ENCODE measurements at places on chromosomes 1 and 21.

GRCh38 chr1:117698398-117699160, 92.7 kb downstream of the TENT5C start:
- DNase-seq: no peak

GRCh38 chr1:17011439-17012307, at the start of gene ATP13A2:
TSS of gene ATP13A2 (minus strand) at chr1:17011928. CDS start at chr1:17011738, 190 bp downstream.
- DNase-seq: peak; percentile 74

DNA sequence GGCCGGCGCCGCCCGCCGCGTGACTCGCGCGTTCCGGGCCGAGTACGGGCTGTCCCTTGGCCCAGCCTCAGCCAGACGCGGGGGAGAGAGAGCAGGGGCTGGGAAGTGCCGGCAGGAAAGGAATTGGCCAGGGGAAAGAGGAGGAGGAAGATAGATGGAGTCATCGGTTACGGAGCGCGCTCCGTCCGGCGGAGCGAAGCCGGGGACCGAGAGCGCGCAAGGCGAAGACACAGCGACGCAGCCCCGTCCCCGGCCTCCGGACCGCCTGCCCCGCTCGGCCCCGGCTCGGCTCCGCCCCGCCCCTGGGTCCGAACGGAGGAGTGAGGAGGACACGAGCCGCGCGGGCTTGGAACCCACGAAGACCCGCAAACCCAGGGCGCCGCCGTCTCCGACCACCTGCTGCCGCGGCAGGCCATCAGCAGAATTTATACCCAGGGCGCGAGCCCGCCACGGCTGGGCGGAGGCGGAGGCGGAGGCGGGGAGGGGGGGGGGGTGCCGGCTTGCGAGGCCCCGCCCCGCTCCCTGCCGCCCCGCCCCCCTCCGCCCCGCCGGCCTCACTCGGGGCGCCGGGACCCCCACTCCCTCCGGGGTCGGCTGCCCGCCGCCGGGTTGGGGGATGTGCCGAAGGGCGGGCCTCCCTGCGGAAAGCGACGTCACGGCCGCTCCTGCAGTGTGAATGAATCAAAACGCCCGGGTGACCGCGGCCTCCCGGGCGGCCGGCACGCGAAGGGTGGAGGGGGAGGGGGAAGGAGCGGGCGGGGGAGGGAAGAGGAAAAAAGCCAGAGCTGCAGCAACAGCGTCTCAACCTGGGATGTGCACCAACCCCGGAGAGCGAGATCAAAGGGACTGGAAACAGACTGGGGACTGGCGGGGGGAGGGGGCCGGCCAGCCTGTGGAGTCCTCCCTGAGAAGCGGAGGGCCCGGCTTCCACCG, at the start of gene LHX4:
LHX4 (plus strand) TSS at position 782 of the 933 bp plus-strand sequence. CDS start 266 bp downstream, outside the sequence.
- peak; percentile 70 for DNase-seq

- no peak for DNase-seq
Measured at GRCh38 chr1:78289603-78290002, 201.2 kb upstream of the PTGFR start.

GRCh38 chr1:85048296-85049064, at the start of gene MCOLN3:
TSS of gene MCOLN3 (minus strand) at chr1:85048500. CDS start at chr1:85045360, 3,140 bp downstream.
- peak; percentile 33 for DNase-seq

DNA sequence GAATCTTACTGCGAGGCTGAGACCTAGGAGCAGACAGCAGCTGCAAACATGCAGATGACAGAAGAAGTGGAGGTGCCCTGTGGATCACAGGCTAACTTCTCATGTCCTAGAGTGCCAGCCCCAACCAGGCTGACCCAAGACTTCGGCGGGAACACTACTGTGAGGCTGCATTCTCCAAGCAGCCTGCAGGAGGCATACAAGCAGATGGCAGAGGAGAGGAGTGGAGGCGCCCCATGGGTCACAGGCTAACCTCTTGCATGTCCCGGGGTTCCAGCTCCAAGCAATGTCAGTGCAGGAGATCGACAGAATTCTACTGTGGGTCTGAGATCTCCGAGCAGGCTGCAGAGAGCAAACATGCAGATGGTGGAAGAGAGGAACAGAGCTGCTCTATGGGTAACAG, 98.1 kb upstream of the ZNF678 start:
- no peak for DNase-seq

- DNase-seq: no peak
Measured at GRCh38 chr1:5513179-5513578, 479.0 kb downstream of the NPHP4 start.

- DNase-seq: no peak
Measured at GRCh38 chr1:223133306-223133823, 9.7 kb downstream of the TLR5 start.

DNA sequence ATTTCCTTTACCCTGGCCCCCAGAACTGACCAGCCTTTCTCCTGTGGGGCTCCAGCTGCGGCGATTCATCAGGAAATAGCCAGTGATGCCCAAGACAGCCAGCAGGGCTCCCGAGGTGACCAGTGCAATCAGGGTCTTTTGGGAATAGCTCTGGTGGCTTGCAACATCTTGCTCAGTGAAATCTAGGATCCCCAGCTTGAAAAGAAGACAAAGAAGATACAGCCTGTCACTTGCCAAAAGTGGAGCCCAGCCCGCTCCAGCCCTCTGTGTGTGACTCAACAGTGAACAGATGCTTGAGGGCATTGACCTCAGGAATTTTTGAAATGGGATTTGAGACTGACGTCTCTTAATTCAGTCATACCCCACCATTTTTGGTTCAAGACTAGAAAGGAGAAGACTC, 22.3 kb downstream of the CD34 start:
- no peak for DNase-seq

DNA sequence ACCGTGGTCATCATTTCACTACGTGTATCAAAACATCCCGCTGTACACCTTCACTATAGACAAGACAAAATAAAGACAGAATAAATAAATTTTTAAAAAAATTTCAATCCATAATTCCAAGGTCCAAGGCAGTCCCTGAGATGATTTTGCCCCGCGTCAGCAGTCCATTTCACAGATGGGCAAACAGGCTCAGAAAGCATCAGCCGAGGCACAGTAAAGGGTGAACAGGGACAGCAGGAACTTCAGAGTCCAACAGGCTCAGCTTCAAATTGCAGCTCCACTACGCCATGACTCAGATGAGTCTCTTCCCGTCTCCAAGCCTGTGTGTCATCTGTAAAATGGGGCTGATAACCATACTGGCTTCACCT, 15.0 kb downstream of the MATN1 start:
- no peak for DNase-seq

DNA sequence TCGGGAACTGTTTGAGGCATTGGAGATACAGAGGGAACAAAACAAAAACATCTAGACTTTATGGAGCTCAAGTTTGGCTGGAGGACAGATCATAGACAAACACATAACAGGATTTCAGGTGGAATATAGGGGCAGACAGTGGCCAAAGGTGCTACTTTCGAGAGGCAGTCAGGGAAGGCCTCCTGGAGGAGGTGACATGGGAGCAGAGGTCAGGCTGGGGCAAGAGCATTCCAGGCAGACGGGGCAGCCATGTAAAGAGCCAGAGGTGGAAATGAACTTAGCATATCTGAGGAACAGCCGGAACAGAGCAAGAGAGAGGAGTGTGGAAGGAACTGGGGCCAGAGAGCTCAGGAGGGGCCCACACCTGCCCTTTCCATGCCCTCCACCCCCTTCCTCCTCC, 122.3 kb downstream of the DMRTB1 start:
- no peak for DNase-seq

DNA sequence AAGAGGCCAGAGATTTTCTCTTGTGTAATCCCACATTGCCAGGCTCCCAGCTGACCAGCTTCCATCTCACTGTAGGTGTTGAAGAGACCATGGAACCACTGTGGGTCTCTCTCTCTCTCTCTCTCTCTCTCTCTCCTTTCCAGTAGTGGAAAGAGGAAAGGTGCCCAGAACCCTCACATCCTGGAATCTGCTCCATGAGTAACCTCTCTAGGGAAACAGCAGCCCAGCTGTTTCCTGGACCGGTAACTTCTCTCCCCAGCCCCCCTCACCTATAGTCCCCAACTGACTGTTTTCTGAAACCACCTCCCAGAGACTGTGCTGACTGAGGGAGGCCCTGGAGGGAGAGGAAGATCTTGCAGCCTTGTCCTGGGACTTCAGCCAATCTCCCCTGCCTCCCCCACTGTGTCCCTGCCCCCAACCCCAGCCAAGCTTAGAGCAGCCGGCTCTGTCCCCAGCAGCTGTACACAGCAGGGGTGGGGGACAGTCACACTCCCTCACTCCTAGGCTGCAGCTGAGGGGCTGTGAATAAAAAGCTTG, 20.6 kb upstream of the SLC45A3 start:
- DNase-seq: no peak

- DNase-seq: peak; percentile 18
Measured at GRCh38 chr1:106022312-106022902, 1034.1 kb upstream of the PRMT6 start.

DNA sequence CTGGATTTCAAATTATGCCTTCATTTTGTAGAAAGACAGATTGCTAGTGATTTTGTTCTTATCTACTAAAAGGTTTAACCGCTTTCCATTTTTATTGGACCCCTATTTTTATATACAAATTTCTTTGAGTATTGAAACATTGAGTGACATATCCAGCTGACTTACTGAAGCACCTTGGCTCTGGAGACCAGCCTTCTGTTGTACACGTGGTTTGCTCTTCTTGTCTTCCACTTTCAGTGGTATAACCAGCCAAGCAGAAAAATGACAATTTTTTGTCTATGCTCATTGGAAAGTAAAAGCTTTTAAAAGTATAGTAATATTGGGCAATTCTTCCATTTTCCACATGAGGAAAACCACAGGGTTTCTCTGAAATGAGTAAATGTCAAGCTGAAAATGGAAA, 4.4 kb downstream of the F13B start:
- no peak for DNase-seq

- no peak for DNase-seq
Measured at GRCh38 chr1:221405146-221405545, 336.7 kb downstream of the DUSP10 start.

- peak; percentile 35 for DNase-seq
Measured at GRCh38 chr1:82317671-82318070, 516.9 kb downstream of the ADGRL2 start.

GRCh38 chr1:20386323-20387081, 95.8 kb downstream of the VWA5B1 start:
- no peak for DNase-seq

DNA sequence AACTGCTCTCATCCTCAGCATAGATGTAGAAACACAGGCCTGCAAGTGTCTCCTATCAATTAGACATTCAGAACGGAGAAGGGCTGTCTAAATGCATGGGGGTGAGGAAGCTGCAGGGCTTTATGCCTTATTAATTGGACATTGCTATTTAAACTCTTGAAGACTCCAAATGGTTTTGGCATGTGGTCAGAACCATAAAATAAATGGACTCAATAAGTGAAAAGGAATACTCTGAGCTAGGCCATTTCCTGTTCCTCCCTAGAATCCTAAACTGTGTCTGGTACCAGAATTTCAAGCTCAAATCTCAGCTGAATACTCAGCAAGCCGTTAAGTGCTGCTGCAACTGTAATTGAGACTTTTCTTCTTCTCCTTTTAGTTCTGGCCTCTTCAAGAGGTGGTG, 80.4 kb upstream of the C1orf87 start:
- no peak for DNase-seq

DNA sequence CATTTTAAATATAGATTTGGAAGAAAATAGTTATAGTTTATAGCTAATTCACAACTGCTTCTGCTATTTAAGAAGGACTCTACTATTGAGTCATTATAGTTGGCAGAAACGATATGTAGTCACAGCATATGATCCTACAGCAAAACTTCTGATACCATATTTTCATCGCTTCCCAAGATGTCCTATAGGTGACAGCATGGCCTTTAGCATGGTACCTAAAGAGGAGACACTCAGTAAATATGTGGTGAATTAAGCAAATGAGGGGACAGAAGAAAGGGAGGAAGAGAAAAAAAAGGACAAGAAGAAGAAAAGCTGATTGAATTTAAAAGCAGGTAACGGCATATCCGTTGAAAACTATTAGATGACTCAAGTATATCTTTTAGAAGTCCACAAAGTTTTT, 77.2 kb downstream of the PTGER3 start:
- no peak for DNase-seq

GRCh38 chr1:157367870-157368269, 184.4 kb downstream of the FCRL5 start:
- no peak for DNase-seq

- DNase-seq: peak; percentile 18
Measured at GRCh38 chr1:11845641-11846335, 1.8 kb downstream of the NPPA start.

DNA sequence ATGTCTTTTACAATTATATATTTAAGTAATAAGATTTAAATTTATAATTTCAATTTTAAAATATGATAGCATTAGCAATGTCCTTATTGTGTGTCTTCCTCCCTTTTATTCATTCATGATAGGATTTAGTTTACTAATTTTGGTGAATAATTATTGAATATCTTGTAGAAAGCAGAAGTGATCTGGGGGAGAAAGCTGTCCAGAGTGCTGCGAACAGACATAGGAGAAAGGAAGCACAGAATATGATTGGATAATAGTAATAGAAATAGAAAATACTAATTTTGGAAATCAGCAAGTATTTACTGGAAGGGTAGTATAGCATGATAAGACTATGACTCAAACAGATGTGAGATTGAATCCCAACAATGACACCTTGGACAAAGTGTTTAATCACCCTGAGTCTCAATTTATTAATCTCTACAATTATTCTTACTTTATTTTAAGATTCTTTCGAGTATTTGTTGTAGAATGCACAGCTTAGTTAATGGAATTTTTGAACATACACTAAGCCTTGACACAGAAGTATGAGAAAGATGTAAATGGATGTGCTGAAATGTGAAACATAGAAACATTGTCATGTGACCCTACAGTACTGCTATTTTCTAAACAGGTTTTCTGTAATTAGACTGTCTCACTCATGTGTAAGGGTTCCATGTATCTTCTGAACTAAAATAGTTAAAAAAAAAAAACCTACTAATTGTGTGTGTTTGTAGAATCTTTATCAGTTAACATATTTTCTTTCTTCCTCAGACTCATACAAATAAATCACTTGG, 7.9 kb downstream of the SH3GLB1 start:
- DNase-seq: no peak

DNA sequence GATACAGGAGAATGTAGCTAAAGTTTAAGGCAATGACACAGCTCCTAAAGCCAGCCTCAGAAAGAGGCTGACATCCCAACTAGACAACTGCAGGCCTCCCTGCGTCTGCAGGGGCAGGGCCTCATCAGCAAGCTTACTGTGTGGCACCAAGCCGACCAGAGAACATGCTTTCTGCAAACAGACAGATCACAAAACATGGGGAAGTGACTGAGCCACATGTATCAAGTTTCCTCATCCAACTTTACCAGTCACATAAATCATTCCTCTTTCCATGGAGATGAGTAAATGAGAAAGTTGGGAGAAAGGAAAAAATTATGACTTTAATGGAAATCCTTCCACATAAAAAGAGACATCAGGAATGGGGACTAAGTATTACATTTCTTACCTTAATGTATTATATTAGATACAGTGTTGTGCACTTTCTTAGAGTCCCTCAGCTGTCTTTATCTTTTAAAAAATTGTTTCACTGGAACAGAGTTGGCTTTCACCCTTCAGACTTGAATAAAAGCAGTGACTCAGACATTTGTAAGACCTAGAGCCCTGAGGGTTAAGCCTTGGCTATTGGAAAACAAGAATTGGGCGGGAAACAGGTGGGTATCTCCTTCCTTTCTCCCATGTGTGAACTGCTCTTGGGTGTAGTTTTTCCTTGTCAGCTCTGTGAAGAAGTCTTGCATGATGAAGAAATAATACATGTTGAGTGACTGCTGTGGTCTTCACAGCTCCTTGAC, 305.7 kb upstream of the SNX7 start:
- no peak for DNase-seq
